ENCODE measurements at places on chromosomes 16 and 17.

GRCh38 chr17:27817731-27818130 lies 17.4 kb upstream of the NOS2 start:
- DNase-seq, result no peak

- no peak for DNase-seq
Measured at GRCh38 chr17:7775051-7775450, 57.5 kb downstream of the DNAH2 start.

- DNase-seq, result no peak
Measured at GRCh38 chr16:65494609-65495008, 372.7 kb upstream of the CDH11 start.

DNA sequence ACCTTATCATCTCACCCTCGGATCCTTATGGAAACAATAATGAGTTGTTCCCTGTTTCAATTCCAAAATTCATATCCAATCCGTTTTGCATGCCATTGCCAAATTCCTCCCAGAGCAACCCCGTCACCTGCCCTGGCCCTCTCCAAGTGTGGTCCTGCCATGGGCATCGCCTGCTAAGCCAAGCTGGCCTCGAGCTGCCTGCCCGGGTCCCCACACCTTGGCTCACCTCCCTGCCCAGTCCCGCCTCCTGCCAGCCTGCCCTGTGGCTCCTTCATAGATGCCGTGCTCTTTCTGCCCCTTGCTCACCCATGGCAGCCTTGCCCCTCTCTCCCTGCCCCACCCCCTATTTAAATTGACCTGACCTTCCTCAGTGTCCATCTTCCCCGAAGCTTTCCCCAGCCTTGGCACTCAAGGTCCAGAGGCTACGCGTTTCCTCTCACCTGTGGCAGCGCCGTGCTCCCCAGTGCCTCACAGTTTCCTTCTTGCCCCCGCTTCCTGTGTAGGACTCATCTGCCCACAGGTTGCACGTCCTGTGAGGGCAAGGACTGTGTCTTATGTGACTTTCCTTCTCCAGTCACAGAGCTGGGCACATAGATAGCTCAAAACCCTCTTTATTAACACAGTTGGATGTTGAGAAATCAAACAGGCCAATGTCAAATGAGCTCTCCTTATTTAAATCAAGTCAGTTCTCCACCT lies 12.7 kb downstream of the MAPT start:
- no peak for DNase-seq

DNA sequence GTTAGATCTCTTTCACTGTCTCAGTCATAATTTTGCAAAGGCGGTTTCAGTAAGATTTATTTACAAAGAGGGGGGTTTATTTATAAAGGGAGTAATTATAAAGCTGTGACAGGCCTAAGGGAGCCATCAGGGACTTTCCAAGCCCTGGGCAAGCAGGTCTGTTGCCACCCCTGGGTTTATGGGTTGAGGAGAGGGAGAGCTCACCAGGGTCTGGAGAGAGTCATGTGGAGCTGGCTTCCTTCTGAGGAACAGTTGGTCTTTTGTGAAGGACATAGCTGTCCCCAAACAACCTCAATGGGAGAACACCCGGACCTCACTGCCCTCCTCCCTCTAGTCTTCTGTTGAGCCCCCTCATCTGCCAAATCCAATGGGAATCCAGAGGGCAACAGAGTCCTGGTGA lies 9.8 kb downstream of the ITGAM start:
- DNase-seq, result no peak

All from NCI-H446 (cell line).